Immature natural killer cell (primary cell): ENCODE measurements at places on chromosomes 3 and 15.
A peak's percentile ranks its signal among the peaks of the same experiment; 100 is the strongest.

DNA sequence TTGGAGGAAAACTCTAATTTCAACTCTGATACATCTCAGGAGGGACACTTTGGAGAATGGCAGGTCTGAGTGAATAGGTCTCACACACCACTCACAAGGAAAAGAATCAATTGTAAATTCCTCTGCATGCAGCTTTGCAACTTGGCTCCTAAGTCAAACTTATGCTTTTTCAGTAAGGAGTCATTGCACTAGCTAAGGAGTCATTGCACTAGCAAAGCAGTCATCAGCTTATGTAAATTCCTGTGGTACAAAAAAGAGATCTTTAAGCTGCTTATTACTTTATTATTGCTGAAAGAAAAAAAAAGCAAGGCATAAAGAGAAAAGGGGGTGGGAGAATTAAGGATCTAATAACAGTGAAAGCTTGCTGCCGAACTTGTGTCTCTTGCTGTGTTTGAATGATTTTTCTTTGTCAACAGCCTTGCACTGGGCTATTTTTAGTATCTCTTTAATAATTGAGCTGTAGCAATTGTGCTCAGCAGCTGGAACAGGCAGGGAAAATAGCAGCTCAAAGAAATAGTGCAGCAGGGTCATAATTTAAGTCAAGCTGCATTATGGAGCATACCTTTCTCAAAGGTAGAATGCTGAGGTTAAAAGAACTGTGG, 154.3 kb upstream of the ARPP21 start:
- DNase-seq = no peak

GRCh38 chr3:123520656-123521055, 64.2 kb downstream of the HACD2 start:
- DNase-seq = no peak

DNA sequence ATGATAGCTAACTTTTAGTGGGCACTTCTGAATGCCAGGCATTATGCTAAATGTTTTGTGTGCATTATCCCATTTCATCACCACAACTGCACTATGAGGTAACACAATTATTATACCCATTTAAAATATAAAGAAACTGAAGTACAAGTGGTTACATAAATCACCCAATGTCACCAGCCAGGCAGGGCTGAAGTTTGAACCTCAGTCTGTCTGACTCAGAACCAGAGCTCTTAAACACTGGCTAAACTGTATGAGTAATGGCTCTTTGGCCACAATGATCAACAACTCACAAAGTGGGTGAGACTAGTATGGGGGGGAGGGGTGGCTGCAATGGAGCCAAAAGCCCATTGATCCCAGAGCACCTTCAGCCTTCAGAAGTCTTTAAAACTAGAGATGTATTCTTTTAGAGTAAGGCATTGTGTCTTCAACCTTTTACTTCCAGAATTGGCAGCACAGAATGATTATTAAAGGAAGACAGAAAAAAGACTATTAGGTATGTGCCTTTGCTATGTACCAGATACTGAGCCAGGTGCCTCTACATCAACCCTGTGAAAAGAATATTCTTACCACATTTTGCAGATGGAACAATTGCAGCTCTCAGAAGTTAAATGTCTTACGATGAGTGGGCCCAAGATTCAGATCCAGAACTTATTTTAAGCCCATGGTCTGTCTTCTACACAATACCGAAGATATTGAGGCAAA, 166.9 kb downstream of the UACA start:
- DNase-seq = no peak

- peak; percentile 52 for DNase-seq
Measured at GRCh38 chr3:131033480-131034080, 6.9 kb downstream of the NEK11 start.

GRCh38 chr3:123296836-123297626, 95.3 kb downstream of the SEC22A start:
- no peak for DNase-seq

DNA sequence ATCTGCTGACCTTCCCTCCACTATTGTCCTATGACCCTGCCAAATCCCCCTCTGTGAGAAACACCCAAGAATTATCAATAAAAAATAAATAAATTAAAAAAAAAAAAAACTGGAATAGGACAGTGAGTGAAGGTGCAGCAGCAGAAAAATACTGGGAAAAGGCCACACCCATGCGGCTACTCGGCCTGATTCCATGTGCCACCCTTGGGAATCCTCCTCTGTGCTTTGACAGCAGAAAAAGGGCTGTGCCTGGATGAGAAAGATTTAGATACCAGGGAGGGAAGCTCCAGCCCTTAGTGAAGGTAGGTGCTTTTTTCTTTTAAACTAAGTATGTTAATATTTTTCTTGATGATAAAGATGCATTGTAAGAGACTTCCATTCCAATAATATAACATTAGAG, 107.8 kb downstream of the CTNNB1 start:
- no peak for DNase-seq

DNA sequence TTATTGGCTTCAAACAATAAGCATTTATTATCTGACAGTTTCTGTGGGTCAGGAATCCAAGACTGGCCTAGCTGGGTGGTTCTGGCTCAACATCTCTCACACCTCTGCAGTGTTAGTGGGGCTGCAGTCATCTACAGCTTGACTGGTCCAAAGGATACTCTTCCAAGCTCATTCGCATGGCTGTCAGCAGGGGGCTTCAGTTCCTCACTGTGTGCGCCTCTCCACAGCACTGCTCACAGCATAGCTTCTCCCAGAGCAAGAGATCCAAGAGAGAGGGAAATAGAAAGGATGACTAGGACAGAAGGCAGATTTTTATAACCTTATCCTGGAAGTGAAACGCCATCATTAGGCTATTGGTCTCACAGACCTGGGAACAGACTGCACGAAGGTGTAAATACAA, 64.2 kb downstream of the MAGI1 start:
- DNase-seq = no peak

GRCh38 chr3:171811295-171811912, 1.1 kb upstream of the PLD1 start:
- DNase-seq = no peak

DNA sequence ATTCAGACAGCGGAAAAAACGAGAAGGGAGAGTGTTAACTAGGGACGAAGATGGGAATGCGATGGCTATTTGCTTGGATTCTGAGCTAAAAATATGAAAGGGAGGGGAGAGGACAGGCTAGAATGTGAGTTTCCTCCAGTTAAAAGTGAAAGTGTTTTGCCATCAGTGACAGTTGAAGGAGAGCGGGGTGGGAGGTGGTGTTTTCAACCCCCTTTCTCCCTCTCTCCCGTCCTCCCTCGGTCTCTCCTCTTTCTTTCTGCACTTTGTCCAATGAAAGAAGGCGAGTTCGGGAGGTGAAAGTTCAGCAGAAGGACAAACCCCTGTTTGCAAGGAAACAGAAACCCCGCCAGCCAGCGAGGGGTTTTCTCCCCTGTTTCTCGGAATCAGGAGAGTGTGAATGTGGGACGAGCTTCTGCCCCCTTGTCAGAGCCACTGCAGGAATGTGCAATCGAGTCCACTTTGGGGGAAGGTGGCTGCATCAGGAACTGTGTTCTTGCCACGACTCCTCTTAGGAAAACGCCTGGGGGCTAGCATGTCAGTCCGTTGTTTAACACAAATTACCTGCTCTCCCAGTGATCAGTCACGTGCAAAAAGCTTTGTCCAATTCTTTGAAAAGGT, 975 bp upstream of the FOXP1 start:
- DNase-seq = peak; percentile 36

GRCh38 chr3:182786564-182787196, 6.6 kb upstream of the ATP11B start:
- DNase-seq = no peak

DNA sequence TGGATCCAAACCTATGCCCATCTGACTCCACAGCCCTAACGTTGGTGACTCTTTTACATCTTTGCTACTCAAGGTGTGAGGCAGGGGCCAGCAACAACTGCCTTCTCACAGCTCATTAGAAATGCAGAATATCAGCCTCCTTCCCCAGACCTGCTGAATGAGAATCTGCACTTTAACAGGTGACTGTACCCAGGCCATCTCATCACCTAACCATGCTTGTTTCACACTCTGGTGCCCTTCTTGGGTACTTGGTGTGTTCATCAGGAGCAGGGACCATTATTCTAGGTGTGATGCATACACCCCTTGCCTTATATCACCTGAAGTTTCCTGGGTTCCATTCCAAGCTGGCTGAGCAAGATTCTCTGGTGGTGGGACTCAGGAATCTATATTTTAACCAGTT, 196.3 kb upstream of the LMCD1 start:
- no peak for DNase-seq
